ENCODE measurements at places on chromosomes 5 and 9.

DNA sequence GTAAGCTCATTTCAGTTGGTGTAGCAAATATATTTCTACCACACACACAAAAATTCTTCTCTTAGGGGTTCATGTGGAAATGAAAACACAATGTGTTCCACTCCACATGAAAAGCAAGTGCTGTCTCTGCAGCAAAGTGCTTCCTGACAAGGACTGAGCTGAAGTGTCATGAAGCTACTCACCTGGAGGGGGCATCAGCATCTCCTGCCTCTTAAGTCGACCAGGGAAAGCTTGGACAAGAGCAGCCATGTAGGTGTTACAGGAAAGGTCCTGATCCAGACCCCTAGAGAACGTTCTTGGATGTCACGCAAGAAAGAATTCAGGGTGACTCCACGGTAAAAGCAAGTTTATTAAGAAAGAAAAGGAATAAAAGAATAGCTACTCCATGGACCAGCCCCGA, 62.8 kb downstream of the SV2C start:
- DNase-seq, result no peak

DNA sequence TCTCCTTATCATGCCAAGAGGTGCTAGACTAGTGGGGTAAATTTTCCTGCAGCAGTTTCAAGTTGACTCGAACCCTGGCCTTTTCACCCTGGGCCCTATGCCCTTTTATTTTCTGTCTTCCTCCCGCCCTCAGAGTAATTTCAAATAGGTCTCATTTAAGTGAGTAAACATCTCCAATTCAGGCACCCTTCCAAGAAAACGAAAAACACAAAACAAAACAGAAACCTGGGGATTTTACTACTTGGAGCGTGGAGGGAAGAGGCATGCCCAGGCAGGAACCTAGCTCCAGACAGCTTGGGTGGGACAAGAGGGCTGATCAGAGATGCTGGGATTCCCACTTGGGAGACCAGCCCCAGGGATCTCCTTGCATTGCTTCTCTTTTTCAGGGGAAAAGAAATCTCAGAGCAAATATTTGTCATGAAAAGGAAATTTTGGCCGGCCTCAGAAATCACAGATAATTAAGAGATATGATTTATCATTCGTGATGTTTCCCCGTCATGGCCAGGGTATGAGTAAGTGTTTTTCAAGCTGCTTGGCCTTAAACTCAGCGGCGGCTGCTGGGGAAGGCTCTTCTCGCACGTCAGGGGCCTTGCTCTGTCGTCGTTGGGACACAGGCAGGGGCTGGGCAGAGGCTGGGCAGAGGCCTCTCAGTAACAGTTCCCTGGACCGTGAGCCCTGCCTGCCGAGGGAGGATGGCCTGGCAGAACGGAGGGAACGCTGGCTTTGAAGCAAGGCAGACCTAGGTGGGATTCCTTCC, 248.6 kb upstream of the KLF4 start:
- DNase-seq, result no peak

GRCh38 chr5:43156388-43156787, 35.6 kb upstream of the NIM1K start:
- DNase-seq, result no peak

DNA sequence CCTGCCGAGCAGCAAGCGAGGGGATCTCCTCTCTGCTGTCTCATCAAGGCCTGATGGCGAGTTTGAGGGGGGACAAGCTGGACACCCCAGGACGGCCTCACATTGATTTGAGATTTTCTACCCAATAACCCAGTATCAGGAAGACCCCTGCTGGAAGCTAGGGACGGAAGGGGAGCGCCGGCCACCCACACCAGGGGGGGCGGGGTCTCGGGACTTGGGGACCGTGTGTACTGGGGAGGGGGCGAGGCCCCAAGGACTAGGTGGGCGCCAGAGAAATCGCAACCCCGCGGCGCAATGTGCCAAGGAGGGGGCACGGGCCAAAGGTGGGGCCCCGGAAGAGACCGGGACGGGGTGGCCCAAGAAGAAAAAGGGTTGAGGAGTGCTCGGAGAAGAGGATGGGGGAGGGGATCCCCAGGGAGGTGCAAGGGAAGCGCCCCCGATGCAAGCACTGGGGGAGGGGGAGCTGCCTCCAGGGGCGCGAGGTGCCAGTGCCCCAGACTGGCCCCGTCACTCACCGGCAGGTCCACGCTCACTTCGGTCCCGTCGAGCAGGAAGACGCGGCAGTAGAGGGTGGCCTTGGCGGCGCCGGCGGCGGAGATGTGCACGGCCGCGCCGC, 1.1 kb downstream of the EPB41L4B start:
- no peak for DNase-seq

Data from HTR-8/SVneo (cell line).